ENCODE measurements at places on chromosomes 12 and 14.
A peak's percentile ranks its signal among the peaks of the same experiment; 100 is the strongest.

DNA sequence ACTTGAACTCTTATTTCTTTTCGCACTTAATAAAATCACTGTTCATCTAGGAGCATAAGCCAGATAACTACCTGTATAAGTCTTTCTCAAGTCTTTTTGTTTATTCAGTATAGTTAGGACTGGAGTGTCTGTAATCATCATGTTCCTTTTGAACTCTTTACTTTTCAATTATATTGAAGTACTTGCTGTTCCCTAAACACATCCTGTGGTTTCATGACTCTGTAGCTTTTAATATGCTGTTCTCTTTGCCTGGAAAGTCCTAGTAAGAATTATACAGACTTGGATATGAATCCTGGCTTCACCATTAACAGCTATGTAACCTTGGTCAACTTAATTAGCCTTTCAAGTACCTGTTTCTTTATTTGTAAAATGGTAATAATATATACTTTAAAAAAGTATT is 88.2 kb downstream of the CCDC91 start:
- DNase-seq = no peak

DNA sequence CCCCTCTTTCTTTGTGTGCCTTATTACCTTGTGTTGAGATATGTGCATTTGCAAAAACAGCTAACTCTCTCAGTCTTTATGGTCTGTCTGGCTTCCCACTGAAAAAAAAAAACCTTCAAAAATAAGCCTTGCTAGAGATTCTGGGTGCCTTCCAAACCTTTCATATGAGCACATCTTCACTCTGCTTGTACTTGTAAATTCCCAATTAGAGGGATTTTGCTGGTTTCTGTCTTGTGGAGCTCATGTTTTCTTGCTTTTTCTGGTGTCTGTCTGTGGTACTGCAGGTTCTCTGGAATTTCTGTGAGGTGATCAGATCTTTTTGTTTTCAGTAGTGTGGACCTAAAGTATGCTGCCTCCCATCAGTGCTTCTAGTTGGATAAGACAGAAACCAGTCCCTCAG is 100.1 kb downstream of the PIK3C2G start:
- DNase-seq = no peak

DNA sequence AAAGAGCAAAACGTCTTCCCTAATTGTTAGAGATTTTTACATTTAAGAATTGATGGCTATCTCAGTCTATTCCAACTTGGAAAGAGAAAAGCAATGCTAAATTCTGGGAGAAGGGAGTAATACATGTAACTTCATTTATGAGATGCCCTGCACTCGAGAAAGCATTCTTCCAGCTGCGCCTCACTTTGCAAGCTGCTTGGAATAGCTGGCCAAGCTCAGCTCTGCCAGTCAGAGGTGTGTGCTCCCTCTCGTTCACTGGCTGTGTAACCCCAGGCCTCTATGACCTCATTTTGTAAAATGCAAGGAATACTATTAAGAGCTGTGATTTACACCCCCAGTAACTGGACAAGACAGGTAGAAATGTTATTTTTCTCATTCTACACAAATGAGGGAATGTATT is 79.1 kb downstream of the OTX2 start:
- no peak for DNase-seq

GRCh38 chr12:21416511-21417121 is 20.8 kb upstream of the PYROXD1 start:
- DNase-seq = no peak

GRCh38 chr12:99911967-99912366 is 72.8 kb downstream of the ANKS1B start:
- no peak for DNase-seq

- no peak for DNase-seq
Observed at GRCh38 chr12:77772676-77773298, 57.9 kb upstream of the NAV3 start.

DNA sequence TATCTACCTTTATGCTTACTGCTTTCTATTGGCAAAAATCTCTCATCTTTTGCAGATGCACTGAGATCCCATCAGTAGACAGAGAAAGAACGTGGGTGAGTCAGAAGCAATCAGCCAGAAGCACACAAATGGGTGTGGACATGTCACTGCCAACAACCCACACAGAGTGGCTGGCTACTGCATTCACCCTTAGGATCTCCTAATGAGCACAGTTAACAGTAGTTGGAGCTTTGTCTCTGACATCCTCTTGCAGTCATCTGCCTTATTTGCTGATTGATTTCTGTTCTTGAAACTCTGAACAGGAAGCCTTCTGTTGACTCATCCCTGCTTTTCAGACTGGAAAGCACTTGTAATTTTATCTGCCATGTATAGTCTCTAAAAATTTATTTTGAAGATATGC is 117.2 kb downstream of the RGS6 start:
- peak; percentile 20 for DNase-seq

DNA sequence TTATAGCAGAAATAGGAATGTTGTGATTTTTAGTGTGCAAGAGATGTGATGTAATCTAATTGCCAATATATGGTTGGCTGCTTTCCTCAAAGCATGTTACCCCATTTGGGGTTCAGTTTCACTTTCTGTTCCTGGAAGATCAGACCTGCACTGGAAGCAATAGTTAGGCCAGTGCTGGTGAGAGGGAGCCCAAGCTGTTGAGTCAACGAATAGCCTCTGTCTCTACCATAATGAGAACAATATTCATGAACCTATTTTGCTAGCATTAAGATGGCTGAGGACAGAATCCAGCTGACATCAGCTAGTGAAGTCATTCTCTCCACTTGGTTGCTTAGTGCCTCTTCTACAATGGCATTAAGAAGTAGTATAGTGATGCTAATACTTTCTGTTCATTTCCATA is 379.9 kb upstream of the DCN start:
- no peak for DNase-seq

- no peak for DNase-seq
Observed at GRCh38 chr12:97127061-97127460, 220.0 kb downstream of the NEDD1 start.

- no peak for DNase-seq
Observed at GRCh38 chr12:52245259-52245961, 12.4 kb downstream of the KRT7 start.

Measured in stimulated activated CD4-positive, alpha-beta T cell treated with anti-CD3 and anti-CD28 coated beads, Interleukin-12 subunit alpha, Interleukin-12 subunit beta, amount 100 ng/mL, for 24 hours (primary cell).